ENCODE measurements at places on chromosomes 12 and 14. TPM values are rescaled to one million over a fixed set of nuclear protein-coding genes. Genes with fewer than 3 reads are reported as not detected.

SLCO1A2 gene
- total RNA-seq = not detected

EFS gene
- not detected for total RNA-seq

SLC25A47 gene
- total RNA-seq = 0.37 TPM

INSM2 gene
- 0.02 TPM for total RNA-seq

OAS2 gene
- 2.2 TPM for total RNA-seq

- DNase-seq = no peak
Observed at GRCh38 chr14:64673316-64673715, 30.9 kb upstream of the PLEKHG3 start.

- DNase-seq = no peak
Observed at GRCh38 chr14:55198749-55199148, 7.4 kb upstream of the DLGAP5 start.
